ENCODE measurements at places on chromosomes 4 and X.

DNA sequence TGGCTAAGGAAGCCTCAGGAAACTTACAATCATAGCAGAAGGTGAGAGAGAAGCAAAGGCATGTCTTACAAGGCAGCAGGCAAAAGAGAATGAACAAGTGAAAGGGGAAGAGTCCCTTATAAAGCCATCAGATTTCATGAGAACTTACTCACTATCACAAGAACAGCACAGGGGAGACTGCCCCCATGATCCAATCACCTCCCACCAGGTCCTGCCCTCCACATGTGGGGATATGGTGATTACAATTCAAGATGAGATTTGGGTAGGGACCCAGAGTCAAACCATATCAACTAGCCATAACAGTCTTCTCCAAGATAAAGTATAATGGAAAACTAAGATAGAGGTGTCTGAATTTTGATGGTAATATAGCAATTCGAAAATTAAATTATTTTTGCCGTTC, 534.3 kb downstream of the ADGRL3 start:
- DNase-seq = no peak

DNA sequence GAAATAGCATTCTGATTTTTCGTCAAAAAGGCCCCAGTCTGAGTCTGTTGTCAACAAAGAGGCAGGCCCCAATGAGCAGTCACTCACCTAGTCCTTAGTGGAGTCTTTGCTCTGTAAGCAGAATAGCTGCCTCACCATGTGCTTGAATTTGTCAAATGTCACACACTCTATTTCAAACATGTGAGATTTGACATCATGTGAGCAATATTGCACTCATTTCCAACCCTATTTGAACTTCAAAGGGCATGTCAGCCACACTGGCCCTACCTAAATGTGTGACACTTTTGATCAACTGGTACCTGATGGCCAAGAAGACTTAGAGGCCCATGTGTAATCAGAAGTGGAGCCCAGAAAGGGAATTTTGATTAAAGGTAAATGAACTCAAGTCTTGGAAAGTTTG, 59.4 kb upstream of the PLAC1 start:
- DNase-seq = no peak

DNA sequence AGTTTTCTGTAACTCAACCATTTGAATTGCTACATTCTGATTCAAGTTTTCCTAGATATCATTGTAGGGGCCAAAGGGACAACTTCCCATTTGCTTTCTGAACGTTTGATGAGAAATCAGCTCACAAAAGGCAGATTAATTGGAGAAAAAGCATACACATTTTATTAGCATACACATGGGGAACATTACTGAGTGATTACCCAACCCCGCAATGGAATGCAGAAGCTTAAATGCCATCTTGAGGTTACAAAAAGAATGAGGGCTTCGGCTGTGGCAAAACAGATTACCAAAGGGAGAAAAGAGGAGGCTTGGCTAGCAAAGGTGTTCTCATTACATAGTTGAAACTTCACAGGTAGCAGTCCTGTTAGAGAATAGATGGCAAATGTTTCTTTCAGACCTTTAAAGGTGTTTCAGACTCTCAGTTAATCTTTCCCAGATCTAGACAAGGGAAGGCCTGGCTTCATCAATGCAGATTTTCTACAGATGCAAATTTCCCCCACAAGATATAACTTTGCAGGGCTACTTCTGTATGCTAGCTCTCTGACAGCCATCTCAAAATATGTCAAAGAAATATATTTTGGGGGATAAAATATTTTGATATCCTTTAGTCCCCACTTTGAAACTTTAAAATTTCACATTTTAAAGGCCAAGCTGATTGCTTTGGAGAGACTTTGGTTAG, 26.5 kb upstream of the HERC6 start:
- no peak for DNase-seq

DNA sequence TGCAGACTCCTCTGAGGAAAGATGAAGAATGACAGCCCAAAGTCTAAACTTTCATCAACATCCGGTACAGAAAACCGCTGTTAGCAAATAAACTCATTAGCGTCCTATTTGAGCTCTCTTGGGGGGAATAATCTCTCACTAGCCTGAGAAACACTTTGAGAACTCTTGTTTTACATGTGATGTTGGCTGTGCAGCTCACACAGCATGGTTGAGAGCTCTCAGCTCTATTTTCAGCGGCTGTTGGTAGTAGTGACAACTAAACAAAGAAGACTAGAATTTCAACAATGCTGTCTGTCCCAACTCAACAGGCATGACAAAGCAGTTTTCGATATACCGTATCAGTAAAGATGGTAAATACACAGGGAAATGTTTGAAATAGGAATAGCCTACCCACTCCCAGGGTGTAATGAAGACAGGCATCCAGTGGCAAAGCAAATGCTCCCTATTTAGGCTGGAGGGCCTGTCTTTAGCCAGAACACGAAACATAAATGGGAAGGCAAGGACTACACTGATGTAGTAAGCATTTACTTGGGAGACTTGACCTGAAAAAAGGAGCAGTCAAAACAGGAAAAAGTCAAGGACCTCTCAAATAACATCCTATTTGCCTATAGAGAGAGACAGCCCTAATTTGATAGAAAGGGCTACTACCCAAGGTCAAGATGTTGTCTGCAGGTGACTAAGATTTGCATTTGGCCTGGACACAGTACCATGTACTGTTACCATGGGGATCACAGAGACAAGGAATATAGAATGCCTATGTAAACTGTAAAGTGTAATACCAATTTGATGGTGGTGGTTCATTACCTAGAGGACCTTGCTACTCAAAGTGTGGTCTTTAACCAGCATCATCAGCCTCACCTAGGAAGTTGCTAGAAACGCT, 60.4 kb downstream of the PPEF2 start:
- DNase-seq = no peak

DNA sequence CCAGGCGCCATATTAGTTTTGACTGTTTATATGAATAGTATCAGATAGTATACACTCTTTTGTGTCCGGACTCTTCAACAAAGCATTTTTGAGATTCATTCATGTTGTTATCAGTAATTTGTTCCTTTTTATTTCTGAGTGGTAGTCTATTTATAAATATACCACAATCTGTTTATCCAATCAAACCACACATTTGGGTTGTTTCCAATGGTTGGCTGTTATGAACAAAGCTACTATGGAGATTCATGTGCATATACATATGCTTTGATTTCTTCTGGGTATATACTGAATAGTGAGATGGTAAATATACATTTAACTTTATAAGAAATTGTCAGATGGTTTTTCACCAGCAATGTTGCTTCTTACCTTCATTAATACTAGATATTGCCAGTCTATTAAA, 36.8 kb upstream of the TAPT1 start:
- DNase-seq = no peak

DNA sequence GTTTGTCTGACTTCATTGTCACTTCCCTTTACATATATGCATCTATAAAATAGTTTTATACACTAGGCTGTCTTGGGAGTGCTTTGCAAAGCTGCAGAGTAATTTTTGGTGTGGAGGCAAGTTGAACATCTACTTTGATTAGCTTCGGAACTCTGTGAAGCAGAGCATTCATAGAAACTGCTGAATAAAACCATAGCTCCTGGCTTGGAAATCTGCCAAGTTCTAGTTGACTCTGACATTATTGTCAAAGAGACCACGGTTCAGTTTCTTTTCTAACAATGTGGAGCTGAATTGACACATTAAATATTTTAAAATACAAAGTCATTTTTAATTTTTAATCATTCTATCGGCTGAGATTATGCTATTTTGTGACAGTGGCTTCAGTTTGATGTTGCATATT, 335.0 kb downstream of the BMPR1B start:
- no peak for DNase-seq

DNA sequence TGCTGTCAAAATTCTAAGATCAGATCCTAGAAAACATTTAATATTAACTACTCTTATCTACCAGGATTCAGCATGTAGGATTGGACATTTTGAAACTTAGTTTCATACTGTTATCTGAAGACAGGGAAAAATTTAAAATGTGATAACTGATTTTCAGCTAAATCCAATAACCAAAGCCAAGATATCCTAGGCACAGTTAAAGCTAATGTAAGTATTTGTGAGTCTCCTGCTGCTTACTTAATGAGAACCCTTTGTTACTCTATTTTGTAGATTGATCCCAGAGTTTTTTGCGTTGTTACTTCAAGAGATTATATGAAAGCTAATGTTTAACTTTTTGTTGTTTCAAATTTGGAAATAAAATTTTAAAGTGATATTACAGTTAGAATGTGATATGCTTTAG, 2.0 kb downstream of the CPE start:
- DNase-seq = no peak

GRCh38 chrX:10660171-10660570, 39.8 kb upstream of the MID1 start:
- no peak for DNase-seq

GRCh38 chr4:188175288-188175687, 36.0 kb downstream of the TRIML1 start:
- no peak for DNase-seq

GRCh38 chr4:125350470-125351135, 35.8 kb downstream of the FAT4 start:
- DNase-seq = no peak

GRCh38 chrX:49268702-49269009, 937 bp upstream of the PPP1R3F start:
- no peak for DNase-seq

DNA sequence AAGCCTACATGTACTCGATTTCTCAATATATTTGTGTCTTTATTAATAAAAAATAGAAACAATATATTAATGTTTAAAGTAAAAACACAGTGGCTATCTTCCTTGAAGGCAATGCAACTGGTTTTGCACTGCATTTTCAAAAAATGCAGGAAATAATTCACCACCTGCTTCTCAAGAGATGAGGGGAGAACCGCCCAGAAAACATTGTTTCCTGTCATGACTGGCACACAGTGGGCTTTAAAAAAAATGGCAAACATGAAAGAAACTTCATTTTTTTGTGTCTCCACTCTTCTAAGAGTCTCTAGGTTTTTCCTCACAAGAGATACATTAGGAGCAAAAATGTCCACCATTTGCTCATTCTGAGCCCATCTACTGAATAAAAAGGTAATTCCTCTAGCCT, 50.8 kb upstream of the C4orf50 start:
- DNase-seq = no peak

DNA sequence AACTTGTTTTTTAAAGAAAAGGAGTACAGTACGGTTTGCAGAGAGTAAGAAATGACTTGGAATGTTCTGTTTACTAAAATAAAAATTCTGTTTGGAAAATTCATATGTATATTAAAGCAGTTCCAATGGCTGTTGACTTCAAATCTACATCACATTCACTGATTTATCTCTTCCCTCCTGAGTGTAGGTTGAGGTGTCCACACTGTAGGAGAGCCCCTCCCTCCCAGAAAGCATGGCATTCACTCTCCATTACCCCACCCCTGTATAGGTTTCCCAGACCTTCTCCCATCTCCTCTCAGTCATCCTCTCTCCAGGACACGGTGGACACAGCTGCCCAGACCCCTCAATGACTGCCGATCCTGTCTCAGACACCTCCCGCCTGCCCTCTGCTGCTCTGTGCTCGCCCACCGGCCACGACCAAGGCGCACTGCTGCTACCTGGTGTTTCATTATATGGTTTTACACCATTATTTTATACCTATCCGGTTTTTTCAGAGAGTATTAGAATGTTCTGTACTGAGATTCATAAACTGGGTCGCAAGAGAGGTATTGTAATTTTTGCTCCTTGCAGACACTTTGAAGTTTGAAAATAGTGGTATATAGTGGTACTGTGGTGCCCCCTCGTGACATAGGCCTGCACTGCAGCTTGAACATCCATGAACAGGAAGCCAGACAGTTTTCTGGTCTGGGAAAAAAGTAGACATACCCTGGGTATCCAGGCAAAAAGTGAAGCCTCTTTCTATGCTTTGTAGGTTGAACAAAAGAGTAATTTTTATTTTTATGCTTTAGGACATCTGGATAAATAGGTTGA, 38.8 kb upstream of the BEX4 start:
- peak; percentile 37 for DNase-seq

DNA sequence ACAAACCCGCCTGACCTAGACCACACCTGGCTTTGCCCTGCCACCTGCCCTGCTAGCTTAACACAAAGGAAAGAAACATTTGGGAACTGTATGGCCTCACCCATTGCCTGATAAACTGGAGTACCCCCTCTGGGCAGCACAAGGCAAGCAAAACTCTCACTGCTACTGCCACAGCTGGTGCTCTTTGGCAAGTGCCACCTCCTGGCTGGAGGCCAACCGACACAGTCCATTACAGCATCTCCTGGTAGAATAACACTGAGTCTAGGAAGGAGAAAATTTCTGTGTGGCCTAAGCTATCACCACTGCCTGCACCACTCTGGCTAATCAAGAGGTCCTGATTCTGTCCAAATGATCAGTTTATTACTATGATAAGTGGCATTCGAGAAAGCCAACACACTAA, 18.9 kb upstream of the SPANXN3 start:
- no peak for DNase-seq

DNA sequence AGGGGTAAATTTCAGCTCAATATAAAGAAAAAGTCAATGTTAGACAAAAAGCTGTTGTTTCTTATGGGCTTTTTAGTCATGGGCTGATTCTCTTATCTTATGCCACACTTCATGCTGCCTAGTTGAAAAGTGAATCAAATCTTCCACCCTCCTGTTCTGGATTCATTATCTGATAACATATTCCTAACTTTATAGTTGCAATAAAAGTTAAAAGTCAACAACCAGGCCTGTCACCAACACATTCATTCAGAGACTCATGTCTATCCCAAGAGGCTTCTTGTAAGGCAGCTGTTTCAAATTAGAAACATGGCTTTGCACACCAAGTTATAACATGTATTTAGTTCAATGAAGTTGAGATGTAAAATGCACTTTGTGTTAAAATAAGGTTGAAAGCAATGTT, 243.8 kb downstream of the ADAMTS3 start:
- no peak for DNase-seq

GRCh38 chr4:86496094-86497080, 97.7 kb upstream of the PTPN13 start:
- no peak for DNase-seq

DNA sequence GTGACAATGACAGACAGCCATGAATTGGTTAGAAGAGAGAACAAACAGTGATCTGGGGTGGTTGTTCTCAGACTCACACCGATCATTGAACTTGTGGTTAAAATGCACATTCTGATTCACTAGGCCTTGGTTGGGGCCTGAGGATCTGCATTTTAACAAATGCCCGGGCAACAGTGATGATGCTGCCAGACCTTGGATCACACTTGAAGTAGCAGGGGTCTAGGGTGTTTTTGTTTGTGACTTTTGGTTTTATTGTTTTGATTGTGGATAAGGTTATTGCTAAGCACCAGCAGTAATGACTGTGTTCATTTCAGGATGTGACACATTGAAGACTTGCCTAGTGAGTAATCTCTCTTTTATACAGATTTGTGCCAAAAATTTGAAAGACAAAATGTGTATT, 36.5 kb downstream of the TXLNG start:
- no peak for DNase-seq
